ENCODE measurements at places on chromosomes 2 and 18.

DNA sequence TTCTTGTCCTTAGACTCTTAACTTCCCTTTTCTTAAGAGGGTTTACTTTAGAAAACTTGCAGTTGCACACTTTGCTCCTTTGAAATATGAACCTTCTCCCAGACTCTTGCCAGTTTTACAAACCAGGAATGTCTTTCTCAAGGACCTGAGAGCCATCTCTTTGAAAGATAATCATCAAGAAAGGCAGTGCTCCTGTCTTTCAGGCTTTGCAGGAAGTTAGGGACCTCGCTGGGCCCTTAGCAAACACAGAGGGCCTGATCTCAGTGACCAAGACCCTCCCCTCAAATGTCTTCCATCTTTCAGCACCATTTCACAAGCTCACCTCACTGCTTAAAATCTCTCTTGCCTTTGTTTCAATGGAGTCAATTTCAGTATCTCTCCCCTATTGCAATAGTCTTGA, 32.0 kb upstream of the NYAP2 start:
- DNase-seq = no peak

GRCh38 chr2:74653589-74653984, 460 bp upstream of the SEMA4F start:
- no peak for DNase-seq

DNA sequence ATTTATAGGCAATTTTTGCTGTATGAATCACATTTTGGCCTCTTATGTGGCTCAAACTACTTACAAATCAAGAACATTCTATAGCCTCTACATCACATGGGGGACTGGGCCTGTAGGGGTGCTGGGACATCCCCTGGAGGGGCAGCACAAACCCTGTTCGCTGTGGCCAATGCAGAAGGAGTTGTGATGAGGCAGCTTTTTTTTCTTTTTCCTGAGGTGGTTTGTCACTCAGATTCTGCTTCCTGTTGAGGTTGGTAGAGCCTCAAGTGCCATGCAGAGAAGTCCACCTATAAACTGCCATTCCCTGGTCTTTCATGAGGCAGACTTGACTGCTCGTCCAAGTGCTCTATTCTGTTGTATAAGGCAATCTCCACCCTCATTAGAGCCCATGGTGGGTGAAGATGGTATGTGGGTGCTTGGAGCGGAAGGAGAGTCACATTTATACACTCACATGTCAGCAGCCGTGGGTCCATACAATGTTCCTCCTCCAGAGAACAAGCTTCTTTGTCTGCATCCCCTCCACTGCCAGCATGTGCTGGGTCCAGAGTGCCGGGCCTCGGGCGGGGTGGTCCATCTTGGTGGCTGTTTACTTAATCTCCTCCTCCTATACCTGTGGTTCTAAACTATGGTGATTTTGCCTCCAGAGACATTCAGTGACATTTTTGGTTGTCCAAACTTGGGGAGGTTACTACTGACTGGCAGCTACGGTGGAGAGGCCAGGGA, 120.3 kb downstream of the ACOXL start:
- no peak for DNase-seq

DNA sequence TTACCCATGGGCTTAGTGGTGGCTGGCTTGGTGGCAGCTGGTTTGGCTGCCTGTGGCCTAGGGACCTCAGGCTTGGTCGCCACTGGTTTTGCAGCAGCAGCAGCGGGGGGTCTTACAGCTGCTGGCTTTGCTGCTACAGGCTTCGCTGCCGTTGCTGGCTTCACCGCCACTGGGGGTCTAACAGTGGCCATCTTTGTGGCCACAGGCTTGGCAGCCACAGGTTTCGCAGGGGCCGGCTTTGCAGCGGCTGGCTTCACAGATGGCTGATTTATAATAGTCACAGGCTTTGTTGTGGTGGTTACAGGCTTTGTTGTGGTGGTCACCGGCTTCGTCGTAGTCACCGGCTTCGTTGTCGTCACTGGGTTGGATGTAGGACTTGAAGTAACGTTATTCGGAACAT, 77.8 kb downstream of the COL6A3 start:
- DNase-seq = no peak

DNA sequence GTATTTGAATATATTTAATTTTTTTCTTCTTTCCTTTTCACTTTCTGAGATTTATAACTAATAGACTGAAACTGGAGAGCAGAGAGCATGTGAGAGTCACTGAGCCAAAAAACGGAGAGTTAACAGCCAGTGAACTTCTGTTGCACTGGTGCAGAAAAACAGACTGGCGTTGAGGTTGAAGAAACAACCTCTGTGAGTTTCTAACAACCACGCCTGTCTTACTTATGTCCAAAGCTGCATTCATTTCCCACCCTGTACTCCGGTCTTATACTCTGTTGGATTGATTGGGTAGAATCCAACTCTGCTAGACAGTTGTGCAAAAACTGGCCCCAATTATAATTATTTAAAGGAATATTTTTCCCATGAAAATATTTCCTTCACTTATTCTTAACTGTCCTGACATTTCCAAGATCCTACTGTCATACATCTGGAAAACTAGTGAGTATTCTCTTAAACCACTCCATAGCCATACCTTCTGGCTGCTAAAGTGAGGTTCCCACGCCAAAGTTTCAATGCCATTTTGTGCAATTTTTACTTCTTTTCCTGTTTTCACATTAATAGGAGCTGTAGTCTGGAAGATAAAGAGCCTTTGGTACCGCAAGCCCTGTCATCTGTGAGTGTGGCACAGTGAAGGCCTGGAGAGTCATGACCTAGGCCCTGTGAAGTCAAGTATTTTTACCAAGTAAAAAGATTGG, 9.4 kb downstream of the CYP1B1 start:
- no peak for DNase-seq

GRCh38 chr2:108169982-108170625, 69.7 kb upstream of the SULT1C3 start:
- DNase-seq = no peak

GRCh38 chr2:74764429-74765272, 69.3 kb upstream of the HK2 start:
- DNase-seq = no peak

GRCh38 chr18:26442126-26442525, 106.2 kb downstream of the KCTD1 start:
- DNase-seq = no peak

GRCh38 chr18:22613058-22613690, 195.5 kb upstream of the CTAGE1 start:
- no peak for DNase-seq

DNA sequence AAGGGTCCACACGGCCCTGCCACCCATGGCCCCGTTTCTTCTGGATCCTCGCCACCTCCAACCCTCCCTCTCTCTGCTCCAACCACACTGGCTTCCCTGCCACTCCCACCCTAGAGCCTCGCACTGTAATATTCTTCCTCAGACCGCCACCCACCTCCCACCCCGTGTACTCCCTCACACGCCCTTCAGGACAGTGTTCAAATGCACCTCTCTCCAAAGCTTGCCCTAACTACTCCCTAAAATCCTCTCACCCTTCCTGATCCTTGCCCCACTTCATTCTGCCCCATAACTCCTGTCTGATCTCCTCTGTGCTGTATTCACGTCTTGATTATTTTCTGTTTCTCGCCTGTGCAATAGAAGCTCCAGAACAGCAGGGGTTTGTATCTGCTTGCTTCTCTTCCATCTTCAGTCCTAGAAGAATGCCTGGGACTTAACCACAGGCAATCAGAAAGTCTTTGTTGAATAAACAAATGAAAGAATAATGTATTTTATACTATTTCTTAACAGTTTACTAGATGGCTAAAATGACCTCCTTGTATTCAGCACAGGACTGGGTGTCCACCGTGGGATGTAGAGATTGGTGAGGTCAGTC, 25.5 kb downstream of the EPB41L3 start:
- no peak for DNase-seq

- no peak for DNase-seq
Measured at GRCh38 chr2:24792542-24792873, 683 bp downstream of the PTRHD1 start.

- DNase-seq = no peak
Measured at GRCh38 chr2:20485612-20486388, 38.9 kb downstream of the RHOB start.

- no peak for DNase-seq
Measured at GRCh38 chr2:111975053-111975552, 76.7 kb downstream of the MERTK start.

DNA sequence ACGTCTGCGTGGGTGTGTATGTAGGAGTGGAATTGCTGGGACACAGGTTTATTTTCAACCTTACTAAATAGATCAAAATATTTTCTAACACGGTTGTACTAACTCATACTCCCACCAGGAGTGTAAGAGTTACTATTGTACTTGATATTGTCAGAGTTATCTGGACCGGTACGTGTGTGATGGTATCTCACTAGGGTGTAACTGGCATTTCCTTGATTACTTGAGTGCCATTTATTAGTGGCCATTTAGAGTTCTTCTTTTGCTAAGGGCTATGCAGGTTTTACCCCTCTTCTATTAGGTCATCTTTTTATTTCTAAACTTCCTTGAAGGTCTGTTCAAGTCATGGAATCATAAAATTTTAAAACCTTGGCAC, 33.5 kb downstream of the CENPO start:
- DNase-seq = no peak

- DNase-seq = no peak
Measured at GRCh38 chr2:237701033-237701858, 73.9 kb downstream of the LRRFIP1 start.

DNA sequence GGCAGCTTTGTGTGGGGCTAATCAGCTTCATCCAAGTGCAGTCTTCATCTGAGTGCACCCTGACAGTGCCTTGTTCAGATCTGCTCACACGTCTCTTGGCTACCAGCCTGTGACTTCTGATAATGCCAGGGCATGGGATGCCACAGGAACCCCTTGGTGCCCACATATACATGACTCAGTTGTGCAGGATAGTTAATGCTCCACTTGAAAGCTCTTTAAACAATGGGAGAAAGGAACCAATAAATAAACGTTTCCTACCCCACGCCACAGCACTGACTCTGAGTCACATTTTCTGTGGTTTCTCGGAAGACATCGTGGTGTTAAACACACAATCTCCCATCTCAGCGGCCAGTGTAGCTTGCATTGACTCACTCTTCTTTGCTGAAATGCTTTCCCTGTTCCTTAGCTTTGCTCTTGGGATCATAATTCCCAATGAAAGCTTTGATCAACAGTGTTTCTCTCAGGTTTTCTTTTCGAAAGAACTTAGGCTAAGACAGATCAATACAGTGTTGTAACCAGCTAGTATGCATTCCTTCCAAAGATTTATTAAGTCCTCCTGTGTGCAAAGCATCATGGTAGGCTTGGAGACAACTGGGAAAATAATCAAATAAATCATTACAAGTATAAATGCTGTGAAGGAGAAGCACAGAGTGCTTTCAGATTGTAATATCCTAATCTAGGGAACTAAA, 142.0 kb downstream of the COPS8 start:
- DNase-seq = no peak

GRCh38 chr2:173090276-173090877, 14.7 kb downstream of the MAP3K20 start:
- DNase-seq = no peak

DNA sequence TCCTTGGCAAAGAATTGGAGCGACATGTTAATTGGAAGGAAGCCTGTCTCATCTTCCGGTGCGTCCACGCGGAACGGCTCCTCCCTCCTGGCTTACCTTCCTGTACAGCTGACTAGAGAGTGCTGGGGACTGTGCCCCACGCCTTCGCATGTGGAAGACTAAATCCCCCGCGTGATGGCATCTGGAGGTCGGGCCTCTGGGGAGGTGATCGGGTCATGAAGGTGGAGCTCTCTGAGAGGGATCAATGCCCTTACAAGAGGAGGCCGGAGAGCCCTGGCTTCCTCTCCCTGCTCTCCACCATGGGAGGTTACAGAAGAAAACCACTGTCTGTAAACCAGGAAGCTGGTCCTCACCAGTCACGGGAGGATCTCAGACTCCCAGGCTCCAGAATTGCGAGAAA, 104.1 kb upstream of the OTOS start:
- DNase-seq = no peak

- DNase-seq = no peak
Measured at GRCh38 chr18:78666666-78667335, 312.8 kb upstream of the SALL3 start.

DNA sequence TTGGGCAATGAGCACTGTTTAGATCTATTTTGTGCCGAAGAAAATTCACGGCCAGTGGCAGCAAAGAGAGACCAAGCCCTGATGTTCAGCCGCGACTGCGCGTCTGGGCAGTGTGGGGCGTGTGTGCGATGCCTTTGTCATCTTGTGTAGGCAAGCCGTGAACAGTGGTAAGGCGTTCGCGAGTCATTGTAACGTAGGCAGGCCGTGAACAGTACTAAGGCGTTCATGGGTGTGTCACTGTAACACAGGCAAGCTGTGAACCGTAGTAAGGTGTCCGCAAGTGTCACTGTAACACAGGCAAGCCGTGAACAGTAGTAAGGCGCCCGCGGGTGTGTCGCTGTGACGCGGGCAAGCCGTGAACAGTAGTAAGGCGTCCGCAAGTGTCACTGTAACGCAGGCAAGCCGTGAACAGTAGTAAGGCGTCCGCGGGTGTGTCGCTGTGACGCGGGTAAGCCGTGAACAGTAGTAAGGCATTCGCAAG, 99.9 kb downstream of the NFATC1 start:
- DNase-seq = no peak

- no peak for DNase-seq
Measured at GRCh38 chr2:18500333-18500732, 60.1 kb downstream of the RDH14 start.

DNA sequence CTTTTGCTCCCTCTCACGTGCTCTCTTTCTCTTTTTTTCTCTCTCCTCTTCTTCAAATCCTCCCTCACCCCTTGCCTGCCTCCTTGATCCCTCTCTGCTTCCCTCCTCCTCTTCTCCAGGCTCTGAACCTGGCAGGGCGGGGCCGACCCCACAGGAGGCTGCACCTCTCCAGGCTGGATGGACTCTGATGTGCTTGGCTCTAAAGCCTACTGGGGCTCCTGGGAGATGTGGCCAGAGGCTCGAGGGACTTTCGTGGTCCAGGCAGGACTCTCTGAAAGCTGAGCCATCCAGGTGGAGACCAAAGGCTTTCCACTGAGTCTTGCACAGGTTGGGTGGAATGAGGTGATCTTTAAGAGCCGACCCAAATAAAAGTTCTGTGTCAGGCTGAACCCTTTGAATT, 25.4 kb downstream of the DYSF start:
- DNase-seq = no peak

DNA sequence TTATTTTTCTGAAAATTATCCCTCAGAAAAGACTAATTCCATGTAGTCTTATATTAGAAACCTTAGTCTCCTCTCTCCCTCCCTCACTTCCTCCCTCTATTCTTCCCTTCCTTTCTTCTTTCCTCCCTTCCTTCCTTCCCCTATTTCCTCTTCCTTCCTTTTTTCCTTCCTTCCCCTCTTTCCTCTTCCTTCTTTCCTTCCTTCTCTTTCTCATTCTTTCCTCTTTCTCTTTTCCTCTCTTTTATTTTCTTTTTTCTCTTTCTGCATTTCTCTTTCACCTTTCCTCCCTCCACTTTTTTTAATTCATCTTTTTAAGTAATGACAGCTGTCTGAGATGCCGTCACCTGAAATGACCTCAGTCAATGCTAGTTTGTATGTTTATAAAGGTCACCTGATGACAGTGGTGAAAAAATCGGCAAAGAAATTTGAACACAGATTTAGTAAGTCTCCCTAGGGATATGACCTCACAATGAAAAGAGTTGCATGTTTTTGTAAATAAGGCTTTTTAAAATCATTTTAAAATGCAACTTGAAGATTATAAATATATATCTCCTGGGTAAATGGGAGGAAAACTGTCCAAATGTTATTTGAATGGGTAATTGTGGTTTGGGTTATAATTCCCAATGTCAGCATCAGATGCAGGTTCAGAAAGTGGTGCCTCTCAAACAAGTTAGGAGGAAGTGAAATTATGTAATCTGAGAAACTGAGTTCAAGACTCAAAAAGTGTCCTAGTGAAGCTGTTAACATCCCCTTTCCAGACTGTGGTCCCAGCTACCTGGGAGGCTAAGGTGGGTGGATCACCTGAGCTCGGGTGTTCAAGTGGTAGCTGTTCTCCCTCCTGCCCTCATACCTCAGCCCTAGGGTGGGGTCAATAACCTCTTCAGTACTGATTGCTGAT, 90.3 kb upstream of the ST3GAL5 start:
- DNase-seq = no peak
